Neural progenitor cell (in vitro differentiated cells): ENCODE measurements at places on chromosomes 3 and 15.
A peak's percentile ranks its signal among the peaks of the same experiment; 100 is the strongest.

GRCh38 chr15:95174301-95175259, 943.2 kb downstream of the MCTP2 start:
- peak; percentile 34 for DNase-seq

GRCh38 chr3:21979706-21980105, 228.7 kb upstream of the ZNF385D start:
- no peak for DNase-seq

GRCh38 chr3:8529181-8529637, 27.6 kb downstream of the LMCD1 start:
- DNase-seq, result no peak

- DNase-seq, result peak; percentile 96
Observed at GRCh38 chr15:89776274-89777072, at the start of gene MESP2. MESP2 (plus strand) TSS chr15:89776332; CDS start chr15:89776358, 26 bp downstream.

- DNase-seq, result no peak
Observed at GRCh38 chr3:87045473-87045872, 54.5 kb upstream of the VGLL3 start.
